ENCODE measurements at places on chromosomes 12 and 14.

GRCh38 chr12:54163147-54163546, 25.6 kb downstream of the SMUG1 start:
- DNase-seq = no peak

DNA sequence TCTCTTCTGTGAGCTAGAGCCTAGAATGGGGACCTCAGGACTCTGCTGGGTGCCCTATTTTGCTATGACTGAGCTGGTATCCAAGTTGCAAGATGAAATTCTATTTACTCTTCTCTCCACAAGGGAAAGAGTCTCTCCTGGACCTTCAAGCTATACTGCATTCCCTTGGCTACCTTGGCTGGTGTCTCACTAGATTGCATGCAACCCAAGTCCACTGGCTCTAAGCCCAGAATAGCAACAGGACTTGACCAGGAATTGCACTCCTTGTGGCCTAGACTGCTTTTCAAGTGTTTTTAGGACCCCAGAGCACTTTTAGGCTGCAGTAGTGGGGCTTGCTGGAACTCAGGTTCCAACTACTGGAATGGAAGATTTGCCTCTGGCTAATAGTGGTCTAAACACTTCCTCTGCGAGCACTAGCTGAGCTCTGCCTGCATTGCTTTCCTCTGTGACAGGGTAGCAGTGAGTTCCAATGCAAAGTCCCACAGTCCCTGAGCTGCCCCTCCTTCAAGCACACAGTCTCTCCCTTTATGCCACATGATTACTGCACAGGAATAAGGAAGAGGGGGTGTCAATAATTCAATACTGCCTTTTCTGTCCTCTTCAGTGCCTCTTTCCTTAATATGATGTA, 1009.1 kb upstream of the FLRT2 start:
- DNase-seq = no peak

DNA sequence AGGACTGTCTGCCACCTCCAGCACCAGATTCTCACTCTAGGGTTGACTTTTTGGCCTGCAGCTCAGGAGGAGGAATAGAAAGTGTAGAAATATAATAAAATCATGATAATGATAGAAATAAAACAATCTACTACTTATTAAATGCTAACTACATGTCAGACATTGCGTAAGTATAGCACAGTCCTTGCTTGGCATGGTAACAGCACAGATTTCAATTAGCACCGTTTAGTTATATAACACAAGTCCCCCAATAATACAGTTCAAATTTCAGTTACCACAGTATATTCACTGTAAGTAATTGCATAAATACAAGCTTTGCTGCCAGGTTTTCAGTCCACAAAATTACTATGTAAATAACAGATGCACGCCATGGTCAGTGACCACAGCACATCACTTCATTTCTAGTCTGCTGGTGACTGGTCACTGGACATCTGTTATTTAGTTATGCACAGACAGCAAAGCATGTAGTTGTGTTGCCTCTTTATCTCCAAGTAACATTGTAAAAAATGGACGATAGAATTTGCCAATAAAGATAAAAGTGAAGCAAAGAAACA, 6.5 kb upstream of the GLT8D2 start:
- no peak for DNase-seq

DNA sequence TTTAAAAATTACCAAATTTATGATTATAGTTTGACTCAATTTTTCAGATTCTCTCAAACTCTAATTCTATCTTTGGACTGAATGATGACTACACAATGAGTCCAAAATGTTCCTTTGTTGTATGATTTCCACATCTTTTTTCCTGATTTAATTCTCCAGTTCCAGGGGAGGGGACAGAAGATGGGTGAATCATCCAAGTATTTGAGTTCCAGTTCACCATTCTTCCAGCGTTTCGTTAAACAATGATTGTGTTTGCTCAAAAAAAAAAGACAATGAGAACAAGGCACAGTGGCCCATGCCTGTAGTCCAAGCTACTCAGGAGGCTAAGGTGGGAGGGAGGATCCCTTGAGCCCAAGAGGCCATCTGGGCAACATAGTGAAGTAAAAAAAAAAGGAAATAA, 23.8 kb downstream of the BAZ1A start:
- no peak for DNase-seq

DNA sequence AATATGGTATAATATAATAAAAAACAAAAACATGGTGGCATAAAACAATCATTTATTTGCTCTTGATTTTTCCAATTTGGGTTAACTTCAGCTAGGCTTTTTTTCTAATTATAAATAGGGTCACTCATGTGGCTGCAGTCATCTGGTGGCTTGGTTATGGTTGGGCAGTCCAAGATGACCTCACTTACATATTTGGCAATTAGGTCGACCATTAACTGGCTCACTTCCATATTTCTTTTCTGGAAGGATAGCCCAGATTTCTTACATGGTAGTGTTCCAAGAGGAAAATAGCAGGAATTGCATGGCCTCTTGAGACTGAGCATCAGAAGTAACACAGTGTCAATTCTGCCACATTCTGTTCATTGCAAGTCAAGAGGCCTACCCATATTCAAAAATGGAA, 153.4 kb downstream of the FUT8 start:
- no peak for DNase-seq

DNA sequence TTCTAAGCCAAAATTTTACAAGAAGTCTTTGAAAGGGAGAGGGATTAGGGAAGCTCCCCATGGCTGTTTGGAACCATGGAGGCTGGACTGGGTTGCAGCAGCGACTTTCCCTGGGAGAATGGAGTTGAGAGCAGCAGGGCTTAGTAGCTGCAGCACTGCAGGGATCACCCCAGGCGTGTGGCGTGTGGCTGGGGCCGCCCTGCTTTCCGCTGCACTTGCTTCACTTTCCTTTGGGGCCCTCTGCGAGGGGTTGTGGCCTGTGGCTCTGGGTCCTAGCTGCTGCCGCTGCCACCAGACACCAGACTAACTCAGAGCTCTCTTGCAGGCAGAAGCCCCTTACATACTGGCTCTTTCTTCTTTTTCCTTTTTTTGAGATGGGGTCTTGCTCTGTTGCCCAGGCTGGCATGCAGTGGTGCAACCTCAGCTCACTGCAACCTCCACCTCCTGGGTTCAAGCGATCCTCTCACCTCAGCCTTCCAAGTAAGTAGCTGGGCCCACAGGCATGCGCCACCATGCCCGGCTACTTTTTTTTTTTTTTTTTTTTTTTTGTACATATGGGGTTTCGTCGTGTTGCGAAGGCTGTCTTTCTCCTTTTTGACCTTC, 25.4 kb downstream of the CCDC62 start:
- DNase-seq = peak; percentile 41

- DNase-seq = no peak
Observed at GRCh38 chr14:89586258-89587135, 169.5 kb upstream of the FOXN3 start.

DNA sequence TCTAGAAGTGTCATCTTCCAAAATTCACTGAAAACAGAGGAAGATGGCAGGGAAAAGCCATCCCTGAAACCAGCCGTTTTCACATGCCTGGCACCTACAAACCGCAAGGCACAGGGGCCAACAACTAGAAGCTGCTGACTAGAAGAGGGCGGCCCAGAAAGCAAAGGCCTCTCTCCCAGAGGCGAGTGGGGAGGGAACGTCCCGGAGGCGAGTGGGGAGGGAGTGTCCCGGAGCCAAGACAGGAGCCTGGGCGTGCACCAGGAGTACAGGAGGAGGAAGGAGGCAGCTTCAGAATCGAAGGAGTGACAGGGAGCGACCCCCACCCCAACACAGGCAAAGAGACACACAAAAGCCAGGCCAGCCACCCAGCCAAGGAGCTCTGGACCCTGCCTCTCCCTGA, 21.0 kb downstream of the ANKLE2 start:
- no peak for DNase-seq

DNA sequence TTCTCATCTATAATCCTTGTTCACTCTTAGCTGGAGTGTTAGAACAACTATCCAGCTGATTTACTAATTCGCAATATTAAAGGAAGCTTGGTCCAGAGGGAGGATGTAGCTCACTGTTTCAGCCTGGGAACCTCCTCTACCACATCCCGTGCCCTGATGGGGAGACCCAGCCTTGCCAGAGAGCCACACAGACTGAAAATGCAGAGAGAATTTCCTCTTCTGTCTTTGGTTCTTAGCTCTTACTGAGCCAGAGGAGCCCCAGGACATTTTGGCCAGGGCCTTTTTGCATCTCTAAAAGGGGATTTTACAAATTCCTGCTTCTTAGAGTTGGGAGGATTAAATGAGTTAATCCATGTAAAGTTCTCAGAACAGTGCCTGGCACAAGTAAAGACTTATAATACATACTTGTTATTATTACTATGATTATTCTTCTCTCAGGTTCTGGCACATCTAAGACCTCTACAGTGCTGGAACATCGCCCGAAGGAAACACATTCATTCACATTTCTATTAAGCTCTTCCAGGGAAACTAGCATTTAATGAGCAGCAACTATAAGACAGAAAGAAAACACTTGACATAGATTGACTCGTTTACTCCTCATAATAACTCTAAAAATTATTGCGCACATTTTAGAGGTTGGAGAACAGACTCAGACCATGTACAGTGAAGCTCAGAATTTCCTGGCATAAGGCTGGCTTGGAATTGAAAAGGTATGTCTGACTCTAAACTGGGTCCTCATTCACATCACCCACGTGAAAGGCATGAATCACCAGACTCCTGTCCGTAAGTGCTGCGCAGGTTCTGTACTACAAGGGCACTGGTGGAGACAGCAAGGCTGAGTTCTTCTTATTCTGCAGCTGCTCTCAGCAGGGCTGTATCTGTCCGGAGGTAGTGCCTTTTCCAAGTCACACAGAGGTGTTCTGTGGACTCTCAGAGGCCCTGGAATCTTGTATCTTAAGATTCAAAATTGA, 27.8 kb upstream of the AEBP2 start:
- no peak for DNase-seq

- no peak for DNase-seq
Observed at GRCh38 chr12:59820594-59821011, 224.8 kb downstream of the SLC16A7 start.

DNA sequence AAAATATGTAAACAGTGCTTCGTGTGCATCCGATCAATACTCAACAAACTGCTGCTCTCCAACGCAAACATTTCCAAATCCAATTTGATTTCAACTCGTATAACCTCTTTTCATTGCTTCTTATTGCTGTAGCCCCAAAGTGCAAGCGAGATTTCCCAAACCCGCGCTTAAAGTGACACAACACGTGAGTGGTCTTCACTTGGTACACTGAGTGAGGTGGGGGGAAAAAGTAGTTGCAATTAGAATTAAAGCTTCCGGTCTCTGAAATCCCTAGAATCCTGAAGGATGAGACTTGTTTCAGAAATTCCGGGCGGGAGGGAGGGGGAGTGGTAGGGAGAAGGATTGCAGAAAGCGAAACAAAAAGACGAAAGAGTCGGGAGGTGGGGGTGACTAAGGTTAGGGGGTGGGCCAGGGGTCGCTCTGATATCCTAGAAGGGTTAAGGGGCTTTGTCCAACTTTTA, 387.5 kb downstream of the BCAT1 start:
- DNase-seq = no peak

- DNase-seq = no peak
Observed at GRCh38 chr14:54600717-54601109, 33.8 kb downstream of the SAMD4A start.

DNA sequence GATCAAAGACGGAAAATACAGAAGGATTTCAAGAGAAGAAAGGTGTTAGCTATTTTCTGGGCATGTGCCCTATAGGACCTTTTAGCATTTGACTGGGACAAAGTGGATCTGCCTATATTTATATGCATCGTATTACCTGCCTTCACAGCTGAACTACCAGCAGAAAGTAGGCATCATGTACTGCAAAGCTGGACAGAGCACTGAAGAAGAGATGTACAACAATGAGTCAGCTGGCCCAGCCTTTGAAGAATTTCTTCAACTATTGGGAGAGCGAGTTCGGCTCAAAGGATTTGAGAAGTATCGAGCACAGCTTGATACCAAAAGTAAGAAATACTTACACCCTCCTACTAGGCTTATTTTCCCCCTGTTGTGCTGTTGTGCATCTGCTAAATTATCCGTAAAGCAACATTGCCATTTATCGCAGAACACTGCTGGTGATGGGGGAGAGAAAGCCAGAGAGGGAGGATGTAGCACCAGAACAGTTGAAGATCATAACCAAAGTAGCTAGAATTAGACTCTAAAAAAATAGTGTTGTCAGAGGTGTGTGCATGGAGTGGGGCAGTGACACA, 282.0 kb upstream of the RGS6 start:
- DNase-seq = no peak

All from activated effector memory CD4-positive, alpha-beta T cell treated with anti-CD3 and anti-CD28 coated beads, Interleukin-2, amount 50 U/mL, for 16 hours (primary cell).